Endothelial cell of umbilical vein (primary cell): ENCODE measurements at places on chromosomes 12 and 14. TPM values are rescaled to one million over a fixed set of nuclear protein-coding genes. Genes with fewer than 3 reads are reported as not detected.

DNA sequence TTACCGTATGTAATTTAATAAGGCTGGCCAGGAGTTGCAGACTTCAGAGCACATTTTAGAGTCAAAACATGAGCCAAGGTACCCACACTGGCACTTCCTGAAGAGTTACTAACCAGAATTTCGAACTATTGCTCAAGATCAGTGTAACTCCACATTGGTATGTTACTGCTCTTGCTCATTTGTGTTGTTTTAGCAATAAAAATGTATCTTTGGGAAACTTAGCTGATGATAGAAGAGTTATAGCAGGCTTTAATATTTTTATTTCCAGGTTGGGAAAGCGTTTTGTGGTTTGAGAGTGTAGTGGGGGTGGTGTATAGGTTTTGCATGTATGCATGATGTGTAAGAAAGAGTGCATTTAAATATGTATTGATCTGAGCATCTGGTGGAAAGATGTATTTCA, 96.6 kb downstream of the SCN8A start:
- H3K36me3 ChIP-seq = no peaks in the 10 kb centered on the region
- no peak for DNase-seq
- no peaks in the 10 kb centered on the region for H3K27me3 ChIP-seq
- H3K27ac ChIP-seq = peak overlapping the region; percentile 77

GRCh38 chr14:101108579-101109346, 205.2 kb upstream of the RTL1 start:
- no peaks in the 10 kb centered on the region for H3K4me1 ChIP-seq
- no peak for DNase-seq
- H3K36me3 ChIP-seq = no peaks in the 10 kb centered on the region
- H3K4me3 ChIP-seq = no peak overlapping the region
- no peak overlapping the region for H3K27ac ChIP-seq
- H3K27me3 ChIP-seq = no peaks in the 10 kb centered on the region

DNA sequence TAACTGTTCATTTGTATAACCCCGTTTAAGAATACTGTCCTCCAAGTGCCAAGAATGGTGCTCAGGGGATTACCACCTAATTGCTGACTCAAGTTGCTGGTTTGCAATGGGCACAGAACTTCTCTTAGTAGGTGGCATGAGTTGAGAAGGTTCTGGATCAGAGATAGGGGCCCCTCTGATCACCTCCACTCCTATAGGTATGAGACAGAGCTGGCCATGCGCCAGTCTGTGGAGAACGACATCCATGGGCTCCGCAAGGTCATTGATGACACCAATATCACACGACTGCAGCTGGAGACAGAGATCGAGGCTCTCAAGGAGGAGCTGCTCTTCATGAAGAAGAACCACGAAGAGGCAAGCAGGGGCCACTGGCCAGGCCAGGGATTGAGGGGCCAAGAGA, 1.6 kb downstream of the KRT18 start:
- peaks cover 31% of the 10 kb centered on the region for H3K4me1 ChIP-seq
- no peak overlapping the region for H3K4me3 ChIP-seq
- no peak overlapping the region for H3K27ac ChIP-seq
- DNase-seq = no peak
- peaks cover 3% of the 10 kb centered on the region for H3K36me3 ChIP-seq

DNA sequence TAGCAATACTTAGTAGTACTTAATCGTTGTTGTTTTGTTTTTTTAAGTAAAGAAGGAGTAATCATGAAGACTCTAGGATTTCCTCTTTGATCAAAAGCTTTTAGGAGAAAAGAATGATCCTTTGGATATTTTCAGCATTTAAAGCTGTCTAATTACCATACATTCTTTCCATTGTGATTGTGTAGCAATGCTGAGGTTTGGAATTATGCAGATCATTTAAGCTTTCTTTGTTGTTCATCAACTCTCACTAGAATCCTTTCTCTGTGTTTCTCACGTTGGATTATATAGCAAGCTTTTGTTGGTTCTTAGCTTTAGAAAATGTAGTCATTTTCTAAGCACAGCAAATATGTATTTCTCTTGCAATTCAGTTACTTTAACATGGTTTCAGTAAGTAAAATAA, 25.8 kb downstream of the CCDC91 start:
- no peak overlapping the region for H3K4me3 ChIP-seq
- no peaks in the 10 kb centered on the region for H3K4me1 ChIP-seq
- DNase-seq = no peak

- no peak overlapping the region for H3K27ac ChIP-seq
- H3K4me1 ChIP-seq = no peaks in the 10 kb centered on the region
- H3K36me3 ChIP-seq = no peaks in the 10 kb centered on the region
Observed at GRCh38 chr12:3950714-3951320, 77.6 kb upstream of the PARP11 start.

DNA sequence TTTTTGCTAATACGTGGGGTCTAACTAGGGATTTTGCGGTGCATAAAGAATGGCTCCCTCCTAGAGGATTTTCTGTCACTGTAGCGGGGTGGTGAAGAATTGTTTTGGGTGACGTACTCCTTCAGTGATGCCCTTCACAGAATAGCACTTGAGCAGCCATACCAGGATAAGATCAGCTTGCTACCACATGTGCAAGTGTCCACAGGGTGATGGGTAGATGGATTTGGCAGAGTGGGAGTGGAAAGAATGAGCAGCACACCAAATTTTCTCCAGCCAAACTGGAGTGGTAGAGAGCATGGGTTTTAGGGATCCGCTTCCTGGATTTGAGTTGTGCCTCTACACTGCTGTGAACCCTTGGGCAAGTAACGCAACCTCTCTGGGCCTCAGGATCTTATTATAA, 2.3 kb downstream of the TCP11L2 start:
- H3K4me3 ChIP-seq = no peak overlapping the region
- no peak for DNase-seq
- H3K27ac ChIP-seq = no peak overlapping the region
- peaks cover 5% of the 10 kb centered on the region for H3K27me3 ChIP-seq
- H3K36me3 ChIP-seq = no peaks in the 10 kb centered on the region

DNA sequence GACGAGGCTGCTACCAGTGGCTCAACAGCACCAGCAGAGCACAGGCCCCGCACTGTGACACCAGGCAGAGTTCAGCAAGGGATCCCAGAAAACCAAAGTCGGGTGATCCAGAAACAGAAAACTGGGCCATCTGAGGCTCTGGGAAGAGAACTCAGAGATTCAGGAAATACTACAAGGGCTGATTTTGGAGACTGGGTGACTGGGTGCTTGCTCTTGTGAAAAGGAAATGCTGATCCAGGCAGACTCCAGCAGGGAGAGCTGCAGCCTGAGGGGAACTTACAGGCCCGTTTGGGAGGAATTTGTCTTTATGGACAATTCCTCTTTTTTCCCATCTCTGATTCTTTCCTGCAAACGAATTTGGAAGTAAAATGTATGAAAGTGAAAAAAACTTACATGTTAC, 28.2 kb downstream of the FOXN3 start:
- H3K4me3 ChIP-seq = no peak overlapping the region
- no peak overlapping the region for H3K27ac ChIP-seq
- no peak for DNase-seq
- no peaks in the 10 kb centered on the region for H3K4me1 ChIP-seq
- H3K27me3 ChIP-seq = no peaks in the 10 kb centered on the region

Gene POTEM
- not detected in 2 replicates for total RNA-seq
